Neuronal stem cell (in vitro differentiated cells): ENCODE measurements at places on chromosomes 11 and 22.

DNA sequence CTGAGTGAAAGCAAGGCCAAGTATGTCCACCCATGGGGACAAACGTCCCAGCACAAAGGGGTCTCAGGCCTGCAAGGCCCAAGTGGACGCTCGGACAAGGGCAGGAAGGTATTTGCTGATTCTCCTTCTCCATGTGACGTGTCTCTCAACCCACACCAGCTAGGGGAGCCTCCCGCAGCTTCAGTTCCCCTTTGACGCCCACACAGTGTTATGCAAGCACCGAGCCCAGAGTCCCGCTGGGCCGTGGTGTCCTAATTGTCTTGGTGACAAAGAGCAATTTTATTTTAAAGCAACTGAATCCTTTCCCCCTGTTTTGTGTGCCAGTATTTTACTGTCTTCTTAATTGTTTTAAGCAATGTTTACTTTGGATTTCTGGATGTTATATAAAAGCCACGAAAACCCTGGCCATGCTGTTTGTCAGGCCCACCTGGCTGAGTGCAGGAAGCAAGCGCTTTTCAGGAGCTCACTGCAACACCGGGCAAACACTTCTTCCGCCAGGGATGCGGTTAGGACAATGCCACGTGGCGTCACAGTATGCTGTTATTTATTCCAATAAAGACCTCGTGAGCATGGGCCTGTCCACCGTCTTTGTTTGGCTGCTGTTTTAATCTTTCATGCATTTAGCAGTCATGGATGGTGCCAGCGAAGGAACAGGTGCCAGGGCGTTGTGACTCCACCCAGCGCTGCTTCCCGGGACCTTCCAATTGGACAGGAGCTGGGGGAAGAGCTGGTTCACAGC, 8.2 kb upstream of the PARVG start:
- no peak for DNase-seq
- no peak overlapping the region for H3K4me3 ChIP-seq
- no peaks in the 10 kb centered on the region for H3K36me3 ChIP-seq
- H3K4me1 ChIP-seq: peaks cover 21% of the 10 kb centered on the region

DNA sequence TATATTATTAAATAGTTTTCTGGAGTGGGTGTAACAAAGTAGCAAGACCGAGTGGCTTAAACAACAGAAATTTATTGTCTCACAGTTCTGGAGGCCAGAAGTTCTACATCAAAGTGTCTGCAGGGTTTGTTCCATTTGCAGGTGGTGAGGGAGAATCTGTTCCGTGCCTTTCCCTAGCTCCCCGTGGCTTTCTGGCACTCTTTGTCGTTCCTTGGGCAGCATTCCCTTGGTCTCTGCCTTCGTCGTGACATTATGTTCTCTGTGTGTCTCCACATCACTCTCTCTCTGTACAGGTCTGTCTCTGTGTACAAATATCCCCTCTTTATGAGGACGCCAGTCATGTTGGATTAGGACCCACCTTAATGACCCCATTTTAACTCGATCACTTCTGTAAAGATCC, 38.2 kb downstream of the LDLRAD3 start:
- H3K27me3 ChIP-seq: no peaks in the 10 kb centered on the region
- H3K27ac ChIP-seq: no peak overlapping the region
- no peak overlapping the region for H3K4me3 ChIP-seq
- H3K4me1 ChIP-seq: peaks cover 13% of the 10 kb centered on the region

GRCh38 chr11:42239188-42239587, 779.7 kb upstream of the LRRC4C start:
- H3K36me3 ChIP-seq: no peaks in the 10 kb centered on the region
- no peak for DNase-seq
- H3K4me1 ChIP-seq: no peaks in the 10 kb centered on the region
- no peak overlapping the region for H3K4me3 ChIP-seq
- H3K27ac ChIP-seq: no peak overlapping the region

DNA sequence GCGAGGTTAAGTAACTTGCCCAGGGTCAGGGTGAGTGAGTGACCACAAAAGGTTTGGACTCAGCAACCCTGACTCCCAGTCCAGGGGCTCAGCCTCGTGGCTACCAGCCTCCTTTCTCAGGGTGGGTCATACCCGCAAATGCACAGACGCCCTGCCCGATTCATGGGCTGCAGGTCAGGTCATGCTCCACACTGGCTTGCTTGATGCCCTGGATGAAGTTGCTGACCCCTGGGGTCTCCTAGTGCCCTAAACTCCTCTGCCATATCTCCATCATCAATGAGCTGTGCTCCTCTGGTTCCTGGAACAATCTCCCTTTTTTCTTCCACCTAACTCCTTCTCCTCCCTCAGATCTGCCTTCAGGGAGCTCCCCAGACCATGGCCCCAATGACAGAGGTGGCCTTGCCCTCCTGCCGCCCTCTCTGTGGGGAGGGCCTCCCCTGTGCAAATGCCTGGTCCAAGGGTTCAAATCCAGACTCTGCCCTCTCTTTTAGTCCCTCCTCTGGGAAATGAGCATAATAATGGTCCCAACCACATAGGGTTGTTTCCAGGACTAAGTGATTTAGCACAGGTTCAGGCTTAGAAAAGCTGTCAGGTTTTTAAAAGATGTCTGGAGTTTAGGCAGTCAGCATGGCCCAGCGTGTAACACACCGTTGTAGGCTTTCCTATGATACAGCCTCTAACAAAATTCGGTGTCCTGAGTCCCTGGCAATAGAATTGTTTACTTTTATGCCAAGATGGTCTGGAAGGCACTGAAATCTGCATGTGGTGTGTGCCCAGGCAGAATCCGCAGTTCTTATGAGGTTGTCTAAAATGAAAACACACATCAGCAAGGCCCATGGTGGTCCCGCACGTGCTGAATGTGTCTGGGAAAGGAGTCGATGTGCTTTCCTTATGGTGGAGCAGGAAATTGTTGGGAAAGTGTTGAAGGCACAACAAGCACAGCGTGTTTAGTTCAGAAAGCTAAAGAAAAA, 63.6 kb downstream of the CD82 start:
- no peak overlapping the region for H3K27ac ChIP-seq
- H3K4me3 ChIP-seq: no peak overlapping the region
- H3K4me1 ChIP-seq: no peaks in the 10 kb centered on the region
- no peak for DNase-seq

DNA sequence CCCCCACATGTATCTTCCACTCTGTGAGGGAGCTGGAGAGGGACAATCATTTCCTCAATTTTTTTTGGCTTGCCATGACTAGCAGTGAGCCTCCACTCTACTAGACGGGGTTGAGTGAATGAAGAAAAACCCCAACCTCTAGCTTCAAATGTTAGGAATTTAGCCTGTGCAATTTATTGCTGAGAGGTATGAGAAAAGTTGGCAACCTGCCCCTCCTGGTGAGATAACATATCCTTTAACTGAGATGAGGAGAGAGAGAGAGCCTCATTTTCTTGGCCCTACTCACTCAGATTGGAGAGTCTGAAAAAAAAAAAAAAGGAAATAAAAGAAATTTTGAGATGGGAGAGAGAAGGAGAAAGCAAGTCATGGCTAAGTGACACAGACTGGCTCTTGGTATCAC, 218.2 kb upstream of the CARD18 start:
- H3K27ac ChIP-seq: no peak overlapping the region
- no peaks in the 10 kb centered on the region for H3K4me1 ChIP-seq
- no peak for DNase-seq

GRCh38 chr11:58654908-58655296, 32.4 kb downstream of the CNTF start:
- H3K27ac ChIP-seq: no peak overlapping the region
- no peak for DNase-seq
- no peaks in the 10 kb centered on the region for H3K4me1 ChIP-seq
- H3K4me3 ChIP-seq: no peak overlapping the region

- no peak overlapping the region for H3K27ac ChIP-seq
- DNase-seq: no peak
- no peak overlapping the region for H3K4me3 ChIP-seq
- H3K27me3 ChIP-seq: no peaks in the 10 kb centered on the region
Observed at GRCh38 chr22:47169801-47170140, 407.3 kb downstream of the TBC1D22A start.

GRCh38 chr11:106745941-106746340, 272.3 kb downstream of the GUCY1A2 start:
- peaks cover 3% of the 10 kb centered on the region for H3K4me1 ChIP-seq
- H3K27me3 ChIP-seq: no peaks in the 10 kb centered on the region
- no peak overlapping the region for H3K27ac ChIP-seq
- no peaks in the 10 kb centered on the region for H3K36me3 ChIP-seq
- no peak overlapping the region for H3K4me3 ChIP-seq
